ENCODE measurements at places on chromosomes 1 and 21.

- DNase-seq = no peak
Observed at GRCh38 chr1:62218604-62219003, 24.0 kb downstream of the L1TD1 start.

GRCh38 chr1:157306896-157307295 is 168.7 kb upstream of the ETV3 start:
- no peak for DNase-seq

- no peak for DNase-seq
Observed at GRCh38 chr1:225677350-225678124, 24.6 kb upstream of the ENAH start.

DNA sequence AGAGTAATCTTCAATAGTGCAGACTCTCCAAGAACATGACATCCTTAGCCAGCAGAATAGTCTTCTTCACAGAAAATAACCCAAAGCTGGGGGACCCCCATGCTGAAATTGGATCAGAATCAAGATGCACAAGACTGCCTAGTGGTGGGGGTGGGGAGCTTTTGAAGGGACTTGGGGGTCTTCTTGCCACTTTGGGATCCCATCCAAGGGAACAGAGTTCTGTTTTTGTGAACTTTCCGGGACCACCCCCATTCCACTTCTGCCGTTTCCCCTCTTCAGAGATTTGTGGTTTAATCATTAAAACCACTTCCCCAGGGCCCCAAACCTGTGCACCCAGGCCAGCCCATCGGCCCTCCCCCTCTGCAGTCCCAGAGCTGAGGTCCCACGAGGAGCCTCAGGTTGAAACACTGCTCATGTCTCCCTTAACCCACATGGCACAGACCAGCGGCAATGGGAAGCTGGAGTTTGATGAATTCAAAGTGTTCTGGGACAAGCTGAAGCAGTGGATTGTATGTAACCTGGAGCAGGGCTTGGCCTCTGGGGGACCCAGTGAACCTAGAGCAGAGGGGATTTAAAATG is 44.9 kb downstream of the CAPN9 start:
- no peak for DNase-seq

DNA sequence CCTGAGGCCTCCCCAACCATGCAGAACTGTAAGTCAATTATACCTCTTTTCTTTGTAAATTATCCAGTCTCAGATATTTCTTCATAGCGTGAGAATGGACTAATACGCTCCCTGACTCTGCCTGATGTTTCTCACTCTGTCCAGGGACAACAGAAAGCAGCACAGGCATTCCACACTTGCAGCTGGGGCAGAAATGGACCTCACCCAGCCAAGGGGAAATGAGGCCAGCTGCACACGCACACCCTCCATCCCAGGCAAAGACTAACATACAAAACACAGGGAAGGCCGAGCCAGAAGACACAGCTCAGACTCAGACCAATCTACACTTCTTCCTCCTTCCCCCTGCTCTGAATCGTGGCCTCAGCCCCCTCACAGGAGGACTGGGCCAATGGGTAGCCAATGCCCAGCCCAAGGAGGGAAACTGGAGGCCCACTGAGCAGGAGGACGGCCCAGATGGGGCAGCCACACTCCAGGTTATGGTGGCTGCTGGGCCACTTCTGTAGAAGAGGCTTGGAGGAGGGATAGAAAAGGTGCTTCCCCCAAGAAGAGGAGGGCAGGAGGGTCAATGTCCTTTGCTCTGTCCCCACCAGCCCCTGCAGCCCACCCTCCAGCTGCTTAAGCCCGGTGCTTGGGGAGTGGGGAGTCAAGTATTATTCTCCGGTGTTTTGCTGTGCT is 228.4 kb downstream of the NPHP4 start:
- no peak for DNase-seq

- DNase-seq = peak; percentile 4
Observed at GRCh38 chr1:42720868-42721267, 19.2 kb downstream of the CLDN19 start.

DNA sequence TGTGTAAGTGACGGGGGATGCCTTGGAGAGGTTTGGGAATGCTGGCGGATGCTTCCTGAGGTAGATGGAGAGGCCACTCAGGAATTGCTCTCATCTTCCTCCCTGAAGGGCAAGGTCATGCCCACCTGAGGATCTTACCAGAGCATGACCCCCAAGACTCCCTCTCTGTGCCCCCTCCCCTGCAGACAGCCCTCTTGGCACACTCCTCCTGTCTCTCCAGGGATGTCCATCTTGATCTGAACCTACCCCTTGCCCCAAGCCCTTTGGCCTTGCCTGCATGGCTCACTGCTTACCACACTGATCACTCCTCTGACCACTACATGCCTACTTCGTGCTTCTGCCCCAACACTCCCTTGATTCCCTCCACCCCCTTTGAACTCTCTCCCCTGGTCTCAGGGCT is 17.9 kb upstream of the MPL start:
- no peak for DNase-seq

Data from K562 (cell line).